ENCODE measurements at places on chromosomes 11 and 22.

DNA sequence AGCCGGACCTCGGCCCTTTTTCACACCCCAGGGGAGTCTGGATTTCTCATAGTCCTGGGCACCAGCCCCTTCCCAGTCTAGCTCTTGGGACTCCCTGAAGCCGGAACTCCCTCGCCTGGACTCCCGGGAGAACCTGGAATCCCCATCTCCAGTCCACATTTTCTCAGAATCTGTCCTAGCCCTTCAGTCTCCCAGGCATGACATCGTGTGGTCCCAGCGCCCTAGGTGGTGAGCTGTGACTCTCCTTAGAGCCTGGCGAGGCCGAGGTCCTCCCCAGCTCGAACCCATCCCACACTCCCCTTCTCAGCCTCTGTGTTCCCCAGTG lies 673 bp upstream of the DUSP18 start:
- no peak for DNase-seq

DNA sequence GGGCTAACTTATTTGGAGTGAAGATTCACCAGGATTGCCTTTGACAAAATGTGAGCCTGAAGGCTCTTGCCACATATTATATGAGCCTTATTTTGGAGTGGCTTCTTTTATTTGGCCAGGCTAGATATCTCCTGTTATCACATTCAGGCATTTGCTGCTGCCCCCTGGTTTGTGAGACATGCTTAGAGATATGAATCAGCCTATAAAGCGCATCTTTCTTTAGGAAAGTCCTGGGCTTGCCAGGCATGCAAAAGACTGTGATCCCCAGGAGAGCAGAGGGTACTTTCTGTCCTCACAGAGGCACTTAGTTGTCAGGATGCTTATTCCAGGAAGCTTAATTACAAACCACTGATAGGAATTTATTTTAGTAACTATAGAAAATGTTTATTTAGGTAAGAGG lies 333.3 kb downstream of the FAT3 start:
- DNase-seq, result no peak

- DNase-seq, result no peak
These were observed 18.0 kb downstream of the PPP2R1B start for GRCh38 chr11:111748035-111748804.

DNA sequence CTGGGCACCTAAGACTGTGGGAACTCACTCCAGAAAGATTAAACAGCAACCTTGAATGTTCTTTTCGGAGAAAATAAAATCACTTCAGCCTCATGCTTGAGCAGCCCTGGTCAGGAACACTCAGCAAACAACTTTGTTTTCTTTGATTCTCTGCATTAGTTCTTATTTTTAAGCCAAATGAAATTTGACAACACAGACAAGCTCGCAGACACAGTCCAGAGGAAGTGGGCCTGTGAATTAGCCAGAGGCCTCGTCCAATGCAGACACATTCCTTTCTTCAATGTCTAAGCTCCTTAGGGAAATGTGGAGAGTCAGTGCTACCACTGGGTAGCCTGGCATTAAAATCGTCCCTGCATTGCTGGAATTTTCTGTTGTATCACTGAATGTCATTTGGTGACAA lies 62.9 kb upstream of the CSNK2A3 start:
- DNase-seq, result no peak

GRCh38 chr11:75873417-75874221 lies 58.6 kb downstream of the UVRAG start:
- no peak for DNase-seq

DNA sequence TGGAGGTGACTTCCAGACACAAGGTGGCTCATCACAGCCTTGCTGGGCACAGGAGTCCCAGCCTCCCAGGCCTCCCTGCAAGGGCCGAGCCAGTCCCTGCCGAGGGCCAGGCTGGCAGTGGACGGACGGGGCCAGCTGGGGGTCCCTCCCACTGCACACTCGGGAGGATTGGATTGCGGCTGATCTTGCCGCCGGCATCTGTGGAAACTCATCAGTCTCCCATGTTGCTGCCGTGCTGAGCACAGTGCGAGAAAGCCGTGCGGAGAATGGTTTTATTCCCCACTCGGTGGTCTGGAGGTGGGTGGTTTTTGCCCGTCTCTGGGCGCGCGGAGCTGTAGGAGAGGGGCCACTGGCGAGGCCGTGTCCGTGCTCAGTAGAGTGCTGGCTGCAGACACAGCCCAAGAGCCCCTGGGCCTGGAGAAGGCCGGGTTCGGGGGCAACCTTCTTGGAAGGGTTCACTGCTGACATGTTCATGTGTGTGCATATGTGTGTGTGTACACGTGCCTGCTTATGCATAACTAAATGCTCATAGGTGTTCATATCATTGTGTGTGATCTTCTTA lies 1246.4 kb downstream of the BRD1 start:
- DNase-seq, result no peak

DNA sequence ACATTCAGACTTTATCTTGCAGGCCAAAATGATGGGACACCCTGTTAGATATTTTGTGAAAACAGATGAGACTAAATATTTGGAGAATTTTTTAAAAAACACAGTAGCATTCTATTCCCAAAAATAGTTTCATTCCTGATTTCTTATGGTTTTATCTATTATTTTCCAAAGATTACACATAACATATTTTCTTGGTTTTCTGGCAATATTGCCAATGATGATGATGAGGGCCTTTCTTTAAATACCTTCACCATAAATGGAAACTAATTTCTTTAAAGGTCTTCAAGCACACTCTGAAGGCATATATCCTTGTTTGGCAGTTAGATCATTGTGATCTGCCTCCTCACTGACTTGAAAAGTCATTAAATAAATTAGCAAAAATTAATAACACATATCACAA lies 522.3 kb upstream of the LUZP2 start:
- DNase-seq, result no peak

- no peak for DNase-seq
These were observed 380.0 kb upstream of the CCDC90B start for GRCh38 chr11:83666149-83666548.

- DNase-seq, result peak; percentile 10
These were observed at the start of gene SERPINH1 for GRCh38 chr11:75562048-75562835. Gene SERPINH1, plus strand, starts transcription at chr11:75562253. Its CDS starts 4,097 bp downstream, at chr11:75566350.
